ENCODE measurements at places on chromosomes 5 and 9. TPM values are rescaled to one million over a fixed set of nuclear protein-coding genes. Genes with fewer than 3 reads are reported as not detected.

Gene PCDHAC1
- polyA plus RNA-seq, result 2.4 TPM

Gene TAS2R1
- polyA plus RNA-seq, result 0.41 TPM

Gene FXN
- 7.3 TPM for polyA plus RNA-seq

Gene RC3H2
- polyA plus RNA-seq, result 34.8 TPM
